ENCODE measurements at places on chromosomes 4 and X.

DNA sequence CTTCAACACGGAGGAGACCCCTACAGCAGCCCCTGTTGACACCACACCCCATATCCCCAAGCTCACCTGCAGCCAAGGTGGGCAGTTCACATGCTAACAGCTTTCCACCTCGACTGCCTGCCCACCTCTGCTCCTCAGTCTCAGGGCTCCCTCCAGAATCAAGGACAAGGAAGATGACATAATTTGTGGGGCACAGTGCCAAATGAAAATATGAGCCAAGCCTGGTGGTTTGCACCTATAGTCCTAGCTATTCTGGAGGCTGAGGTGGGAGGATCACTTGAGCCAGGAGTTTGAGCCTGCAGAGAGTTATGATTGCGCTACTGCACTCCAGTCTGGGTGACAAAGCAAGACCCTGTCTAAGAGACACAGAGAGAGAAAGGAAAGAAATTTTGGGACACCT is 516.3 kb downstream of the BCOR start:
- no peak for DNase-seq

- no peak for DNase-seq
Observed at GRCh38 chr4:123417813-123418212, 21.2 kb downstream of the SPRY1 start.

- DNase-seq, result no peak
Observed at GRCh38 chrX:148976571-148977400, 476.4 kb downstream of the AFF2 start.

- no peak for DNase-seq
Observed at GRCh38 chr4:124469981-124470380, 242.6 kb downstream of the ANKRD50 start.

DNA sequence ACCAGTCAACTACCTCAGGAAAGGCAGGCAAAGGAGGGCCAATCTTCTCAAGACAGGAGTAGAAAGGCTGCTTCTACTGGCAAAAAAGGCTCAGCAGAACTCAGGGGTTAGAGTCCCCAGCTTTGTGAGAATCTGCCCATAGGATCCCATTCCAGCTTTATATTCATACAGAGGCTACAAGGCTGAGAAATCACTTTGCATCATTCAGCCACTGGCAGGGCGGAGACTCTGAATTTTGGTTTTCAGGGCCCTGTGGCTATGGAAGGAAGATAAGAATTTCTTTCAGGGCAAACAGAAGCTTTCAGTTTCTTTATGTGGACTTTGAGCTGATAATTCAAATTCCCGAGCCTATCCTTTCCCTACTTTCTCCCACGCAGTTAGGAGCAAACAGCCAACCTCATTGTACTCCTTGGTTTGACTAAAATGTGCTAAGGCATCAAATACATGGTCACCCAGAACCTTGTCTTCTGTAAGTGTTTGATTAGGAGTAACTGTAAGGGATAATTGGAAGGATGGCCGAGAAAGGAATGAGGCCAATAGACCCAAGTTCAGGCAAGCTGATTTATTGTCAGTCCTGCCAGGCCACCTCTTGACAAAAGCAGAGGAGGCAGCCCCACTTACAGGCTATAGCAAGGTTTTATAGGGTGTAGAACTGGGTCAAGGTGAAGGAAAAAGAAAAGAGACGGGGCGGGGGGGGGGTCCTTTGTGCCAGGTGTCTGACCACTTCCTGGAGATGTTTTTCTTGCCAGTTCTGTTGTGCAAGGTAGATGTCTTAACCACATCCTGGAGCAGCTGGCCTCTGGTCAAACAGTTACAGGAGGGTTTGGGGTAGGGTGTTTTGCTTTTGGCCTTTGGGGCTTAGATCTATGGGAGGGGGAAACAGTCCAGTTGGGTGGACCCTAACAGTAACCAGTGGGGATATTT is 165.3 kb upstream of the PPP1R2C start:
- DNase-seq, result no peak

DNA sequence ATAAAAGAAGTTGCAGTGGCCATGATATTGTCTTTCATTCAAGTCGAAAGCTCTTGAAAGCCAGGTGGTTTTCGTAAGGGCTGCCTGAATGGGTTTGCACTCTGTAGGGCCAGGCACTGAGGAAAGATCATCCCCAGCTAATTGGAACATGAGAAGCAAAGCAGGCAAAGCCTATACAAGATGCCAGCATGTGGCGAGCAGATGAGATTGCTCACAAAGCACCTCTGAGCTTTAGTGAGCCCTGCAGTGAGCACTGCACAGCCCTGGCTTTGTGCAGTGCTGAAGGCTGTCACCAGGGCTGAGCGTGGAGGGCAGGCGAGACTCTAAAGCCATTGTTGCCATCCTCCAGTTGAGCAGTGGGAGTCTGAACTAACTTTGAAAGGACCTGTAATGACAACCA is 53.8 kb downstream of the HADH start:
- no peak for DNase-seq

GRCh38 chrX:153662266-153662665 is 11.3 kb downstream of the PNCK start:
- no peak for DNase-seq

DNA sequence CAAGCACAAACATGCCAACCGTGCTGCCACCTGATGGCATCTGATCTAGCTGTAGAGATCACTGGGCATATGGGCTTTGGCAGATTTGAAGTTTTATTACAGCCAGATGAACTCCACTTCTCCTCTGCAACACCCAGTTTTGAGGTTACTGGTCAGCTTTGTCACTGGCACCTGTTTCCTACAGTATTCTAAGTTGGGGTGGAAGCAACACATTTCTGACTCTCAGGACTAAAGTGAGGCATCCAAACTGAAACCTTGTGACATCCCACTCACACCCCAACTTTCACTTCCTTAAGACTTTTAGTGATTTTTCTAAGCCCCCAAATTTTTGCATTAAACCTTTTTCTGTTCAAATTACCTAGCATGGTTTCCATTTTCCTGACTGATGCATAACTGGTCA is 115.1 kb upstream of the PCDH18 start:
- DNase-seq, result no peak

All from GOT3 (cell line).